ENCODE measurements at places on chromosomes 6 and 20.

DNA sequence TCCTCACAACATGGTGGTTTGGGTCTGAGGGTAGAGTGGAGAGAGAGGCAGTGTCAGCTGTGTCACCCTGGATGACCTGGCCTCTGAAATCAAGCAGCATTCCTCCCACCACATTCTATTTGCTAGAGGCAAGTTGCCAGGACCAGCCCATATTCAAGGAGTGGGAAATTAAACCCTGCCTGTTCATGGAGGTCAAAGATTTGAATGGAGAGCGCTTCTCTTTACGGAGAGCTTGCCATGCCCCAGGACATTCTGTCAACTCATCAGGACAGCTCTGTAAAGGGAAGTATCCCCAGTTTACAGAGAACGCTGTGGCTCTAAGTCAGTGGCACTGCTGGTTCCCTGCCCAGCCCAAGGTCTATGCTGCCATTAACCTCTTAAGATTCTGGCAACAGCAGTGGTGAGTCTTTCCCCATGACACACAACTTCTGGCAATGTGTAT, 90.0 kb upstream of the INSM1 start:
- no peak for DNase-seq

- DNase-seq = no peak
These were observed 12.4 kb upstream of the SIRPB1 start for GRCh38 chr20:1632178-1632577.

GRCh38 chr6:22036275-22036674, 260.6 kb downstream of the PRL start:
- DNase-seq = no peak

DNA sequence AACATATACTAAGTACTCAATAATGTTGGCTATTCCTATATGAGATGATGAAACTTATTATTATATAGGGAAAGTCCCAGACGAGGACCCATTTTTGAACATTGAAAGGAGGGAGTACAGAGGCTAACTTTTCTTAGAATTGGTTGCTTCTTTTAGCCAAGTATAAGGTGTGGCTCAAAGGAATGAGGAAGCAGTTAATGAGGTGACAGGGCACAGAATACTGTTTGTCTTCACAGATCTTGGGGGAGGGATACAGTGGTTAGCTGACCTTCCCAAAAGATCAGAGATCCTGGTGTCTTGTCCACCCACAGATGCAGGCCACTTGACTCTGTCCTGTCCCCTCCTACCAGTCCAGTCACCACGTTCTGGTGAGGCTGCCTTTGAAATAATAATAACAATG, 67.8 kb upstream of the EPB41L1 start:
- no peak for DNase-seq

DNA sequence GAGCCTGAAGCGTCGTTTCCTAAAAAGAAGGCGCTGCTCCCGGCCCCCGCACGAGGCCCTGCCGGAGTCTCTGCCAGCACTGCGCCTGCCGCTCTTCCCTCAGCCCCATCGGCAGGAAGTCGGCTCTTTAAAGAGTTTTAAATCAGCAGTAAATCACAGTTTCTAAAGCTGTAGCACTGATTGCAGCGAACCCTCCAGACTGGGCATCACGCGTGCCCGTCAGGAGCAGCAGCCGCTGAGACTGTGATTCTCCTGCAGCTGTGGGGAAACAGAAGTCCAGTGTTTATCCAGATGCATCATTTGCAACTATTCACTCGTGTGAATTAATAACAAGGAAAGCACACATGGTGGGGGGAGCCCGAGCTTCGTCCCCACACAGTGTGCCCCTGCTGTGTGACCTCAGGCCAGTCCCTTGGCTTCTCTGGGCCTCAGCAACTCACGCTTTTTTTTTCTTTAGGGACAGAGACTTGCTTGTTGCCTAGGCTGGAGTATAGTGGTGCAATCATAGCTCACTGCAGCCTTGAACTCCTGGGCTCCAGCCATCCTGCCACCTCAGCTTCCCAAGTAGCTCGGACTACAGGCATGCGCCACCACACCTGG, 28.3 kb downstream of the DLL1 start:
- no peak for DNase-seq

DNA sequence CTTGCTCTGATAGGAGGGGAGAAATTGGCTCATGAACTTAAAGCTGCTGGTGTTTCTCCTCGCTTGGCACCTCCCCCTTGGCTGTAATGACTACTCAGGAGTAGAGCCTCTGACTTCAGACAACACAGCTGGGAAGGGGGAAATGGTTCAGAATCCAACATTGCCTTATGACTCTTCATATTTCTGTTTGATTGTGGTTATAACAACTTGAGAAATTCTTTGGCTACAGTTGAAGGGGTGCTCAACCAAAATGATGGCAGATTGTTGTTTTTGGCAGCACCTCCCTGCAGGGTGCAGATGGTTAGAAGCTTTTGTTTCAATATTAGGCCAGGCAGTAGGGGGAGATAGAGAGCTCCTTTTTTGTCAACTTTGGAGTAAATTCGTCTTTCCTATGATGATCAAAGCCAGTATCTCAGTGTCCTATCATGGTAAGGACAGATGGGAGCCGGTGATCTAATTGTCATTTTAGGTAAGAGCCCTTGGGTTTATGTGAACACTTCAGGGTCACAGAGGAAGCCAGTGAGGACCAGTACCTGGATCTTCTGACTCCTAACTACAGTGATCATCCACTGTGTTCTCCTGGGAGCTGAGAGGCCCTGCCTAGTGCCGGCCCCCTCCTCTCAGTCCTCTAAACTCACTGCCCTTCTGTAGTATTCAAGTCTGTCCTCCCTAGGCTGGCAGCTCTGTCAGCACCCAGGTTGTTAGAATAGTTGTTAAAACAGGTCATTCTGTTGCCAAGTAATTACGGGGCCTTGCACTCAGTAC, 39.9 kb downstream of the RPRD1B start:
- peak; percentile 95 for DNase-seq

DNA sequence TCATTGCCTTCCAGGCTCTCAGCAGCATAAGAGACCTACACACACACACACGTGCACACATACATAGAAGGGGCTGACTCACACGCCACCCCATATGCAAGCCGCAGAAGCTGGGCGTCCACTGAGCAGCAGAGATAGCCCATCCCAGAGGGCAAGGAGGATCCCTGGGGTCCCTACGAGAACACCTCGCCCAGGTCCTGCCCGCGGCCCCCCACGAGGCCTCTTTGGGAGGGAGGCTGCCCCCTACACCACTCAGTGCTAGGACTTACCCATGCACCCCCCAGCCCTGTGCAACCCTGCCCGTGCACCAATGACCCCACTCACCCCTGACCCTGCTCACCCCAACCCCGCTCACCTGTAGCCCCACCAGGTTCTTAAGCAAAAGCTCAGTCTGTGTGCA, 20.6 kb upstream of the NTSR1 start:
- DNase-seq = no peak

- no peak for DNase-seq
These were observed 619 bp upstream of the PDE7B start for GRCh38 chr6:135850882-135851281.

- DNase-seq = no peak
These were observed 74.4 kb downstream of the ARHGAP18 start for GRCh38 chr6:129635396-129636130.

DNA sequence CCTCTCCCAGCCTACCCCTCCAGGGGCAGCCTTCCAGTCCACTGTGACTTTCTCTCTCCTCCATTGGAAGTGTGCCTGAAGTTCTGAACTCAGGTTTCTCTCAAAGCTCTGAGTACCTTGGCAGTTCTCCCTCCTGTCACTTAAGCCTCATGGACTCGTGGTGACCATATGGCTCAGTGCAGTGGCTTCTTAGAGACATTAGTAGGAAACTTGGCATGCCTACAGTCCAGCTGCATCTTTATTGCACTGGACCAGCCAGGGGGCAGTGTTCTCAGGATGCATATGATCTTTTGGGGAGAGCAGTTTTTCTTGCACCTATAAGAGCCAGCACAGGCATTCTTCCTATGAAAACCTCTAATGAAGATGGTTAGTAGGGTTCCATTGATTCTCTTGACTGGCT, 47.5 kb upstream of the KCNK16 start:
- DNase-seq = no peak

DNA sequence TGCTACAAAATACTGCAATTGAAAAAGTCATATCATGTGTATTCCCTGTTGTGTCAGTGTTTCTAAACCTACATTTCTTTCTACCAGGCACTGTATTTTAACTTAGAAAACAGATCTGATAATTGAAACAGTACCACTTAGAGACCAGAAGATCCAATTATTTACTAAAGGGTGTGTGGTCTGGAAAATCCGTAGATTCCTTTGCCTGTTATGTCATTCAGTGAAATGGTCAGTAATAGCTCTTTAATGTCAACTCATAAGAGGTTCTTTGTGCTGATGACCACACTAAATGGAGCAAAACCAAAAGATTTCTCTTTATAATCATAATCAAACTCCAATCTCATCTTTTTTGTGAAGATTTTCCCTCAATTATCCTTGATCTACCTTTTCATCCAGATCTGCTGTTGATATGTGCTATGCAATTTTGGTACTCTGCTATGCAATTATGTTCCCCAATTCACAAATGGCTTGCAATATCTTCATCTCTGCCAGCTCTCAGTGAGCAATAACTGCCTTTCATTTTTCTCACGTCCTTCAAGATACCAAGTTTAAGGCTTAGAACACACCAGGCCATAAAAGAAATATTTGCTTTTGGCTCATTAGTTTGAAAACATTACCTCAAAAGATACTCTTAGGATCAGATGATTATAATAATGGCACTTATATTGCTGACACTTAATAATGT, 165.5 kb downstream of the MOXD1 start:
- no peak for DNase-seq

DNA sequence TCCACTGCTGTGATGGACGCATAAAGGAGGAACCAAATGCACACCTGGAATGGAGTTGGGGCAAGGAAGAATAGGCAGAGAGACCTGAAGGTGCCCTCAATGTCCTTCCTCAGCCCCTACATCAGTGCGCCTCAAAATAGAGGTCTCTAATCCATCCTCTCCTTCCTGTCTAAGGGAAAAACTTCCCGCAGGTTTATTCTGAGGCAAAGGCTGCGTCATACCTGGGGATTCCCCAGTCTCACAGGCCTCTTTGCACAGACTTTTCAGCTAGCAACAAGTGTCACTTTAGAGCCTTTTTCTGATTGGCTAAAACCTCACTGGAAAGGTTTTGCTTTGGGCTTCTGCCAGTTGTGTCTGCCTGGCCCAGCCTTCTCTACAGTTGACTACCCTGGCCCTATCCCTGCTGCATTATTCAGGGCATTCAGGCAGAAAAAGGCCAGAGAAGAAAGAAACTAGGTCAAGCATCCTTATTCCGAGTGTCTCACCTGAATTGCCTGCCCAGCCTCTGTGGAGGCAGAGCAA, 1.8 kb upstream of the HLA-DQB1 start:
- DNase-seq = no peak

DNA sequence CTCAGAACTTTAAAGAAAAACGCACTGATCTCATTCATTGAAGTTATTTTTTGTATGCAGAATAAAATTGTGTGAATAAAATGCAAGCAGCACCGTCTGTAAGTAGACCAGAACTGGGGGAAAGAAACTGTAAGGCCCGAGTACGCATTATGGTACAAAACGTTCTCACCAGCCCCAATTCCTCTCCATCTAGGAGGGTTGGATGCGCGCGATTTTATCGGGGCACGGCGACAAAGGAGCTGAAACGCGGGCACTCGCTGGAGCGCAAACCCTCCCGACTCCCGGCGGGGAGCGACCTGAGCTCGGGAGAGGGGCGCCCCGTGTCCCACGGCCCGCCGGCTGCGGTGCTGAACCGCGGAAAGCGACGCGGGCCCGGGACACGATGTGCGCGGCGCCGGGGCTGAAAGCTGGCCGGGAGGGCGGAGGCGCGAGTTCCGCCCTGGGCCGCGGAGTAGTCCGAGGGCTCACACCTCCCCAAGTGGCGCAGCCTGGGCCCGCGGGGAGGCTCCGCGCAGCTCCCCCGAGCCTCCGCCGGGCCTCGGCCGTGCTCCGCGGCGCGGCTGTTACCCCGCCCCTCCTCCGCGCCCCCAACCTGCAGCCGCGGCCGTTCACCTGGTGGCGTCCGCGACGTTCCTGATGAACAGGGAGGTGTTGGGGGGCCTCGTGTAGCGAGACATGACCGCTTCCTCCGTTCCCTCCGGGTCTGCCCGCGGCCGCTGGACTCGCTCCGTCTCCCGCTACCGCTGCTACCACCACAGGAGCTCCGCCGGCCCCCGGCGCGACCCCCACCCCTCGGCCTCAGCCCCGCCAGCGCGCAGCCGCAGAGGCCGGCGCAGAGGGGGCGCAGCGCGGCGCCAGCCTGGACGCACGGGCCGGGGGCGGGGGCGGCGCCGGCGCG, at the start of gene SRSF12:
Gene SRSF12, minus strand, starts transcription at position 861 of the 898 bp plus-strand sequence. Its CDS starts 184 bp downstream, at position 677.
- DNase-seq = no peak

- DNase-seq = peak; percentile 6
These were observed 26.9 kb downstream of the LYRM2 start for GRCh38 chr6:89611666-89612065.

DNA sequence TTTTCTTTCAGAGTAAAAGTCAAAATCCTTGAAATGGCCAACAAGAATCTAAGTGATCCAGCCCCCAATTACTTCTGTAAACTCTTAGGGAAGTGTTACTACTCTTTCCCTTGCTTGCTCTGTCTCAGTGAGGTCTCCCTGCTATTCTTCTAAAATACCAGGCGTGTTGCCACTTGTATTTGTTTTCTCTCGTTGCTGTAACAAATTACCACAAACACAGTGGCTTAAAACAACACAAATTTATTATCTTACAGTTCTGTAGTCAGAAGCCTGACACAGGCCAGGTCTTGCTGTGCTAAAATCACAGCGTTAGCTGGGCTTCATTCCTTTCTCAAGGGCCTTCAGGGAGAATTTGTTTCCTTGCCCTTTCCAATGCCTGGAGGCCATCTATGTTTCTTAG, 59.9 kb downstream of the HECA start:
- no peak for DNase-seq

- peak; percentile 47 for DNase-seq
These were observed 212.6 kb downstream of the MOXD1 start for GRCh38 chr6:132188556-132189264.

DNA sequence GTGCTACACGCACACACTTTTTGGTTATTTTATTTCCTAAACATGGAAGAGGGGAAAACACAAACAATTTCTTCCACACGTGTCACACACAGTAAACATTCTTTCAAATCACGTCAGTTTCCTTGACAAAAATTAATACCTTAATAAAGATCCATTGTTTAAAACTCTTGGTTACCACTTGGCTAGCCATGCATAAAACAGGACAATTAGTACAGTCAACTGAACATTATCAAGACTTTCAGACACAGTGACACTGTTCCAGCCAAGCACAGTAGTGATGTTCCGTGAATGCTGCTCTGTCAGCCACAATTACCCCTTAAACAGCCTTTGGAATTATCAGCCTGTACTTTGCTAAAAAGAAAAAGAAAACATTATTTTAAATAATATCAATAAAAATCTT, 50.8 kb downstream of the GMDS start:
- DNase-seq = no peak
